ENCODE measurements at places on chromosomes 3 and 15.
A peak's percentile ranks its signal among the peaks of the same experiment; 100 is the strongest.

DNA sequence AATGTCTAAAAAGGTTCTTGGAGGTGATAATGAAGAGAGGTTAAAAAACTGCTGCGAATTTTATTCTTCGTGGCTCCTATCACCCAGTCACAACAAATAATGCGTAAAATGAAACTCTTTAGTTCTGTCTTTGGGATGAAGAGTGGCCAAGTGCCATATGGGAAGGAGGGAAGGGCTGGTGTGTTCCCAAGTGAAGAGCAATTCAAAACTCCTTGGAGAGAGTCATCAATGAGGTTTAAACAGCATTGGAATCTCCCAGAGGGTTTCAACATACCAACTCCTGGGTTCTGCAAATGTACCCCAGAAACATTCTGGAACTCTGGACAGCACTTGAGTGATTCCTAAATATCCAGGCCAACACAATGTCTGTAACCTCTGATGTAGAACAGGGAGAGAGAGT lies 45.3 kb downstream of the SLCO3A1 start:
- no peak for DNase-seq

- DNase-seq, result no peak
Measured at GRCh38 chr3:75341324-75342067, 322.6 kb upstream of the FRG2C start.

- DNase-seq, result no peak
Measured at GRCh38 chr3:170162630-170163029, 18.9 kb downstream of the PHC3 start.

GRCh38 chr3:160136421-160136820 lies 88.8 kb upstream of the C3orf80 start:
- DNase-seq, result no peak

DNA sequence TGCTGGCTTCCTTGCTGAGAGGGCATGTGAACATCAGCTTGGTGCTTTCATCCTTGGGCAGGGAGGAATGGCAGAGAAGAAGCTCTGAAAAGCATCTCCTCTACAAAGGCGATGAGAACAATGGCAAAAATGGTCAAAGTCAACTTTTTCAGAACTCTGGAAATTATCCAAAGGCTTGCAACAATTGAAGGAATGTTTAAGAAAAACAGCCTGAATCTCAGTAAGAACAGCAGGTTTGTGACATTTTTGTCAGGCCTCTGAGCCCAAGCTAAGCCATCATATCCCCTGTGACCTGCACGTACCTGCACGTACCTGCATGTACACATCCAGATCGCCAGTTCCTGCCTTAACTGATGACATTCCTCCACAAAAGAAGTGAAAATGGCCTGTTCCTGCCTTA lies 51.8 kb downstream of the ONECUT1 start:
- DNase-seq, result no peak

GRCh38 chr15:70037292-70037640 lies 60.5 kb downstream of the TLE3 start:
- DNase-seq, result no peak

- peak; percentile 26 for DNase-seq
Measured at GRCh38 chr15:91100814-91101607, 954 bp downstream of the SV2B start.

DNA sequence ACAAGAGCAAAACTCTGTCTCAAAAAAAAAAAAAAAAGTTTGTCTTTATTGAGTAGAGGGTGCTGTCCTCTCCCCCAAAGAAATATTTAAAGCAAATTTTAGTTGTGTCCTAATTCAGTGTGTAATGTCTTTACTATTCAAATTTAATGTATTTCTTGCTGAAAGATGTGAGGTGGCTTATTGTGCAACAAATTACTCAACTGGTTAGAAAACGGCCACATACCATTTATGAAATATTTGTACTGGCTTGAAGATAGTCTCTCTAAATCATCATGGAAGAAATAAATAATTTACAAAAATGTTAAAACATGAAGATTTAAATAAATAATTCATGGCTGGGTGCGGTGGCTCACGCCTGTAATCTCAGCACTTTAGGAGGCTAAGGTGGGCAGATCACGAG lies 63.0 kb downstream of the SLTM start:
- no peak for DNase-seq

- DNase-seq, result no peak
Measured at GRCh38 chr3:106740116-106740515, 637.1 kb upstream of the CCDC54 start.

- no peak for DNase-seq
Measured at GRCh38 chr15:32861761-32862160, 144.0 kb downstream of the GREM1 start.

DNA sequence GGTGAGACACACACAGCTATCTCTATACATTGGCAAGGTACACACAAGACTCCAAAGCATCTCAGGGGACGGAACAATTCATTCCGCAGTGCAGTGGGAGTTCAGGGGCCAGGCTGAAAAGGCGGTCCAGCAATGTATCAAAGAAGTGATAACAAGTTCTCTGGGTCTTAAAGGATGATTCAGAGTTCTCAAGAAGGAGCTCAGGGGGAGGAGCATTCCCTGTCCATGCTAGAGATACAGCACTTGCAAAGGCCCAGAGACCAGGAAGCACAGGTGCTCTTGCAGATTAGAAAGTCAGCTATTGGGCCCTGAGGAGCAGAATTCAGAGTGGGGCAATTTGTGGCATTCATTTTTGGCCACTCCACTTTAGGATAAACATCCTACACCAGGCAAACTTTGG lies 34.9 kb downstream of the MECOM start:
- DNase-seq, result no peak

GRCh38 chr15:99961011-99961441 lies 227.8 kb upstream of the LYSMD4 start:
- peak; percentile 56 for DNase-seq

GRCh38 chr3:196987022-196987421 lies 18.4 kb upstream of the PIGZ start:
- DNase-seq, result no peak

DNA sequence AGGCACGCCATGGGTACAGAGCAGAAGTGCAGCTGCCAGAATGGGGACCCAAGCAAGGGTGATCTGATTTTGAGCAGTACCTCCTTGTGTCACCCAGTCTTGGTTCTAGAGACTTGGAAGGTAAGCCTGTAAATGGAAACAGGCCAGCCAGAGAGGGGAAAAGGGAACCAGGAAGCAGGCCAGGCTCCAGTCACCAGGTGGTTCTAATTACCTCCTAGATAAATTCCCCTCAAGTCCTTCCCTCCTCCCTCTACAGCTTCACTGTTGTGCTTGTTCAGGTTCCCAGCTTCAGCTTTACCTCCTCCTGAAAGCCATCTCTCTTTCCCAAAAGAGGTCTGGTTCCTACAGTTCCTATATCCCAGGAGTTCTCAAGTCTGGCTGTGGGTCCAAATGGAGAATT lies 58.8 kb upstream of the SLC7A14 start:
- no peak for DNase-seq
